ENCODE measurements at places on chromosomes 1 and 21.

DNA sequence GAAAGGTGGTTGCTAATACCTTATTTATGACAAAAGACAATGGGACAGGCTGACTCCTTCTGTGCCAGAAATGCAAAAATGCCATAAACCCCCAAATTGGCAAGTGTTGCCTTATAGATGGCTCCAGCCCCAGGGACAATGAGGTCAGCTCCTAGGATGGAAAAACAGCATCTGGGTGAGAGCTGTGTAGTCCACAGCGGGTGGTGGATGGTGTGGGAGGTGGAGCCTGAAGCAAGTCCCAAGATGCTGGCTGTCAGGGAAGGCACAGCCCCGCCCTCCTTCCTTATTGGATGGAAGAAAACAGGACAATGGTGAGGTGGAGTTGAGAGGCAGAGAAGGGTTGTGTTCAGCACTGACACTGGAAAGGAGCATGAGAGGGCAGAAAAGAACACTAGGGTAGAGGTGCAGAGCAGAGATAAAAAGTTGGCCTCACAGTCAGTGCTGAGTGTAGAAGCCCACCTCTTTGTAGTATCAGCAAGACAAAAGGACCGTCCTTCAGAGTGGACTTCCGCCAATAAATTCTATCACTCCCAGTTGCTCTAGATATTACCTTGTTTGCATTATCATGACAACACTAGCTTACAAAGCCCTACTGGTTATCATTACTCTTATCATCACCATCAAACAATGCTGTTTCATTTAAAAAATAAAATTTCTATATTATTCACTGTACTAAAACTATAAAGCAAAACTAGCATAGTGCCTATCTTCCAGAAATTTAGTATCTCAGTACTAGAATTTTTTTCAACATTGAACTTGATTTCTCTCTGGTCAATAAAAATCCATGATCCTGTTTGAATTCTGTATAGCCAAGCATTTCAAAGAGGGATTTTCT, 3.7 kb upstream of the SDE2 start:
- DNase-seq, result peak; percentile 59

DNA sequence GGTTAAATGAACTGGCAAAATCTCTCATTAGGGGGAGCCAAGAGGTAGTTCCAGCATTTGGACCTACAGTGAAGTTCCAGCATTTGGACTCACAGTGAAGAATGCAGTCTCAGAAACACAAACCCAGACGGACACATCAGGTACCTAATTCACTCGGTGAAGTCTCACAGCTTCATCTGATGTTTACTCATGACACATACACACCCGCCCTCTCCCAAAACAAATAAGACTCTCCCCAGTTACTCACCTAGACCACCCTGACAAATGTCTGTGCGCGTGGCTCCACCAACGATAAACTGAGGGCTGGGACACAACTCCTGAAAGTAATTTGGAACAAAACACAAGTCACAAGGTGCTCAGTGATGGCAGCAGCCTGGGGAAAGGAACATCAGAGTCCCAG, 11.4 kb downstream of the CAPN8 start:
- DNase-seq, result no peak

GRCh38 chr1:118949315-118949714, 38.8 kb downstream of the TBX15 start:
- DNase-seq, result no peak

DNA sequence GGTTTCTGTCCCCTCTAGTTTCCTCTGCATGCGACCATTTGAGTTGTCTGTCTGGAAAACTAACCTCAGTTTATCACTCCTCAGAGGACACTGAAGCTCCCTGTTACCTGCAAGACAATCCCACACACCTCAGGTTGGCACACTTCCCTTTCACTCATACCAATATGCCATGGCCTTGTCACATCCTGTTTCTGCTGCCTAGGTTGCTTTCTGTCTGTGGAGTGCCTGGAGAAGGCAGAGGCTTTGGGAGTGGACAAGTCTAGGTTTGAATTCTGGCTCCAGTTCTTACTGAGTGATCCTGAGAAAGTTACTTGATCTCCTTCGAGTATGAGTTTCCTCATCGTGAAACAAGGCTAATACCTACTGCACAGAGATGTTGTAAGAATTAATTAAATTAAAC, 171.5 kb upstream of the CACYBP start:
- no peak for DNase-seq

DNA sequence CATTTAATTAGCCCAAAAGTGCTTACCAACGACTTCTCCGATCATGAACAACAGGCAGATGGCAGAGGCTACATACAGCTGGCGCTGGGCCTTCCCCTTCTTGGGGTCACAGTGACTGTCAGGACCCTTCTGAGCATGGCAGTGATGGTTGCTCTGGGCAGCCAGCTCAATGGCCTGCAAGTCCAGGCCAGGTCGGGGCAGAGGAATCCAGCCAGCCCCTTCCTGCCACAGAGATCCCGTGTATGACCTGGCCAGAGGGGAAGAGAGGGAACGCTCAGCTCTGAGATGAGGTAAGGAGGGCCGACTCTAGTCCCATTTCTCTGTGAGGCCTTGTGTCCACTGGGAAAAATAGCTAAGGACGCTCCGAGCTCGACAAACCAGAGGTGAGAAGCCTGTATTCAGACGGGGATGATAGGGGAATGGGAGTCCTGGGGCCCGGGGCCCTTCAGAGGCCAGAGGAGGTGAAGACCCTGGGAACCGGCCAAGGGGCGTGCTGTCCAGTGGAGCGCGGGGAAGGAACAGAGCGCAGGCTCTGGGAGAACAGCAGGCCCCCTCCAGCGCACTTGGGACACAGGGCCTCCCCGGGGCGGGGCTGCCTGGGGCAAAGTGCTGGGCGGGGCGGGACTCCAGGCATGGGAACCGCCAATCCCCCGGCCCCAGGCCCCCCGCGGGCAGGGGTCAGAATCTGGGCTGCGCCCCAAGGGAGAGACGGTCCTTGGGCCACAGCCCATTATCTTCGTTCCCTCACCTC, 772 bp downstream of the SLC30A2 start:
- DNase-seq, result no peak

- DNase-seq, result no peak
These were observed 5.9 kb downstream of the TMEM201 start for GRCh38 chr1:9594471-9595155.

GRCh38 chr1:226735576-226735975, 3.5 kb downstream of the ITPKB start:
- no peak for DNase-seq

DNA sequence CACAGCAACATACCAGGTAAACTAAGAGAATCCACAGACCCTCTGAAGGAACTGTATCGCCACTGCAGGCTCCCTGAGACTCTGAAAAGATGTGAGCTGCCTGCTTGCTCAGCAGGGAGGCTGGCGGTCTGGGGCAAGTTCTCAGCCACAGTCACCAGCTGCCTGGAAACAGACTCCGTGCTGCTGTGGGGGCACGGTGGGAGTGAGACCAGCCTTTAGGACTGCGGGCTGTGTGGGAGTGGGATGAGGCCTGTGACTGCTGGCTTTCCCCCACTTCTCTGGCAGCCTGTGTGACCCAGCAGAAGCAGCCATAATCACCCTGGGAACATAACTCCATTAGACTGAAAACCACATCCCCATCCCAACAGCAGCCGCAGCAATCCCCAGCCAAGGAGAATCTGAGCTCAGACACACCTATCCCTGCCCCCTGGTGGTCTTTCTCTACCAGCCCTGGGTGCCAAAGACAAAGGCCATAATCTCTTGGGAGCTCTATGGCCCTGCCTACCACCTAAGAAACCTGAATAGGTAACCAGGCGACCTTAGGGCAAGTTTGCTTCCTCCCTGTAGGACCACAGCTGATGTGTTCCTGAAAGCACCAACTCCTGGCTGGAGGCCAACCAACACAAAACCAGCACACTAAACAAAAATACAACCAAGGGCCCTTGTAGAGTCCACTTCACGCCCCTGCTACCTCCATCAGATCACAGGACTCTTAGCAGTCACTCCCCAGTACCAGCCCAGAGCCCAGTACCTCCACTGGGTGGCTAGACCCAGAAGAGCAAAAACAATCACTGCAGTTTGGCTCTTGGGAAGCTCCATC, 151.5 kb downstream of the SMYD3 start:
- DNase-seq, result no peak

GRCh38 chr1:64473367-64473766, 3.4 kb downstream of the CACHD1 start:
- DNase-seq, result no peak

- DNase-seq, result no peak
These were observed 12.1 kb upstream of the FAM43B start for GRCh38 chr1:20540281-20540680.

GRCh38 chr1:219788091-219788490, 140.3 kb downstream of the SLC30A10 start:
- DNase-seq, result no peak

DNA sequence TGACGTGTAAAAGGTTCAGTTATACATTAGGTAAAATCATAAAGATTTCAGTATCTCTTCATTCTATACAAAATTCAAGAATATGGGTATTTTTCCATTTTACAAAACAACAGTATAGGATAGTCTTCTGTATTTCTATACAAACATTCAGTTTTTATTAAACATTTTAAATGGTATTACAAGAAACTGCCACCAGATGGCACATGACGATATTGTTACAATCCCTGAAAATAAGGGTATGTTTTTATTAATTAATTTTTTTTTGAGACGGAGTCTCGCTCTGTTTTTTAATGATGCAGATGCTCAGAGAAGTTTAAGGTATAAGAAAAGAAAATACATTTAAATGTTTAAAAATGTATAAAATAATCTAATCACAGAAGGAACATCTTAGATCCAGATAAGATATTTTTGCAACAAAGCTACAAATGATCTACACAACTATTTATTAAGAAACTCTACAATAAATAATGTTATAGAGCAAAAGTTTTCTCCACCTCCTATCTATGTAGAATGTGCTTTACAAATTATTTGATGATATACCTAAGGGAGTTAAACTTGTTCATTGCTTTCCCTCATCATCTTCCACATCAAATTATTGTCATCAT, 23.5 kb upstream of the RSBN1 start:
- peak; percentile 62 for DNase-seq

DNA sequence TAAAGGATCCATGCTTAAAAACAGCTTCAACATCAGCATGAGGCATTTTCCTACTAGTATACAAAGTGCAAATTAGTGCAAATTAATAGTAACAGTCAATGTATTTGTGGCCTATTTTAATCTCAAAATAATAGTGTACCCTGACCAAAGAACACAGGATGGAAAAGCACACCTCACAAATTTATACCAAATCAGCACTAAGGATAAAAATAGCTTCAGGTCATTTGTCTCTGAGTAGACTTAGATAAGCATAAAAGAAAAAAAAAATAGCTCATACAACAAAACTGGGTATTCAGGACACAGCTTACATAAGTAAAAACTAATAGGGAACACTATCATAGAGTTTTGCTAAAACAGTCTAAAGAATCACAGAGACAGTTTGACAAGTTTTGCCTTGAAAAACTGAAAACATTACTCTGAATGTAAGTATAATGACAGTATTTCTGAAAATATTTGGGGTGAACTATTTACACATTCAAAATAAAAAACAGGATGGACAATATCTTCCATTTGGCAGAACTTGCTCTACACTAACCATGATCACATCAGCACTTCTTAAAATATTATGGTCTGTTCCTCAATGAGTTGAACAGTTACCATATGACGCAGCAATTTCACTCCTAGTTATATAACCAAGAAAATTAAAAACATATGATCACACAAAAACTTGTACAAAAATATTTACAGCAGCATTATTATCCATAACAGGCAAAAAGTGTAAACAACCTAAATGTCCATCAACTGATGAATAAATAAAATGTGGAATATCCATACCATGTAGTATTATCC, 46.3 kb downstream of the RNF115 start:
- no peak for DNase-seq
